ENCODE measurements at places on chromosomes 5 and 9.

DNA sequence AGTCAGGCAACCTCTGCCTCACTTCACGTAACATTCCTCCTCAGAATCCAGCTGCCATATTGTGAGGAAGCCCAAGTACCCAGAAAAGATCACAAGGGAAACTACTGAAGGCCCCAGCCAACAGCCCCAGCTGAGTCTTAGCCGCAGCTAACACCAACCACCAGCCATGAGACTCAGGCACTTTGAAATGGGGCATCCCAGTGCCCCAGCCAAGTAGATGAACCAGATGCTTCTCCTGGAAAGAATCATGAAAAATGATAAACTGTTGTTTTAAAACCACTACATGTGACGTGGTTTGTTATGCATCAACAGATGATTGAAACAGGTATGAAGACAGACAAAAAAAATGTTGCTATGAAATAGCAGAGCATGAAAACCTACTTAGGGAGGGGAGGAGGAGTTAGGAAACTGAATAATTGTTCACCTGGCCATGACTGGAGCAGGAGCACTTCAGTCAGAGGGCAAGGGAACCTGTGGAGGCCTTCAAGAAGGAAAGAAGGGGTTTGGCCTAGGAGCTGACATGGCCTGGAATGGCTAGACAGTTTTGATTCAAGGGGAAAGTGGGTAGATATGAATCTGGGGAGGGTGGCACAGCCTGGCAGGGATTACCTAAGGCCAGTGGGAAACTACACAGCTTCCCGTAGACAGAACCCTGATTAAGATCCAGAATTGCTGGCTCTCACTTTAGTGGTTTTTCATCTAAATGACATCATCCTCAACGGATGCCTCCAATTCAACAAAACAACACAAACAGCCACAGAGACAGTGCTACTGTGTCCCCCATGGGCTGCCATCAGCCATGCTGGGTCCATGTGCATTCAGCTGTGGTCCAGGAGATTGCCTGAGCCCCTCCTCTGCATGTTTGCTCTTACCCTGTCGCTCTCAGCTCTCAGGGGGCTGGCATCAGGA is 211.6 kb downstream of the SYK start:
- DNase-seq, result no peak

DNA sequence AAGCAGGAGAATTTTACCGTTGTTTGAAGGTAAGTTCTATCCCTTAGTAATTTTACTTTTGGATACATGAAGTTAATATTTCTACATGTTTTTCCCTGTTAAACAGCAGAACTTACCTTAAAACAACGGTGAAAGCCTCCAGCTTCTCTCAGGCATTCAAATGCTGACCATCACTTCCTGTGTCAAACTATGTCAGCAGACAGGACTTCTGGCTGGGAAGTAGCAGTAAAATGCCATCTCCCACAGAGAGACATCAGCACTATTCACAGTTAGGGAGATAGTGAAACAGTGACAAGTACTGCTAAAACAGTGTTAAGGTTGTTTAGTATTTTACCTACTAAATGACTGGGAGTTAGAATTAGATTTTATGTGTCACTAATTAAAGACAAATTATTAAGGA is 34.2 kb upstream of the GOLGA1 start:
- DNase-seq, result no peak

GRCh38 chr9:78763424-78763823 is 466.5 kb downstream of the PSAT1 start:
- no peak for DNase-seq

- DNase-seq, result no peak
Observed at GRCh38 chr5:142143878-142144277, 35.3 kb downstream of the NDFIP1 start.

DNA sequence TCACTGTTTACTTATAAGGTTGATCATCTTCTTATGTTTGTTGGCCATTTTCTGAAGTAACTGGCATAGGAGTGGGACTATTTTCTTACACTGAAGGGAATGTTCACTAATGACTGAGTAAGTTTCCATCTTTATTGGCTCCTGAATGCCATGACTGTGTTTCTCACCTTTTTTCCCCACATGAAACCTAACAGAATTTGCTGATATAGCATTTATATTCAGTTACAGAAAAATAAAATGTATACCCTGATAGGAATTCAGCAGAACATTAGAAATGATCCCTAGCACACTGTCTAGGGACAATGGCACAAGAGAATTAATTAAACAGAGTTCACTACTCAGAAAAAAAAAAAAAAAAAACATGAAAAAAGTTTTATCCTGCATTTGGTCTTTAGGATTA is 1465.1 kb upstream of the C9orf72 start:
- DNase-seq, result no peak

- DNase-seq, result no peak
Observed at GRCh38 chr9:33676746-33677505, 118.4 kb upstream of the PRSS3 start.

DNA sequence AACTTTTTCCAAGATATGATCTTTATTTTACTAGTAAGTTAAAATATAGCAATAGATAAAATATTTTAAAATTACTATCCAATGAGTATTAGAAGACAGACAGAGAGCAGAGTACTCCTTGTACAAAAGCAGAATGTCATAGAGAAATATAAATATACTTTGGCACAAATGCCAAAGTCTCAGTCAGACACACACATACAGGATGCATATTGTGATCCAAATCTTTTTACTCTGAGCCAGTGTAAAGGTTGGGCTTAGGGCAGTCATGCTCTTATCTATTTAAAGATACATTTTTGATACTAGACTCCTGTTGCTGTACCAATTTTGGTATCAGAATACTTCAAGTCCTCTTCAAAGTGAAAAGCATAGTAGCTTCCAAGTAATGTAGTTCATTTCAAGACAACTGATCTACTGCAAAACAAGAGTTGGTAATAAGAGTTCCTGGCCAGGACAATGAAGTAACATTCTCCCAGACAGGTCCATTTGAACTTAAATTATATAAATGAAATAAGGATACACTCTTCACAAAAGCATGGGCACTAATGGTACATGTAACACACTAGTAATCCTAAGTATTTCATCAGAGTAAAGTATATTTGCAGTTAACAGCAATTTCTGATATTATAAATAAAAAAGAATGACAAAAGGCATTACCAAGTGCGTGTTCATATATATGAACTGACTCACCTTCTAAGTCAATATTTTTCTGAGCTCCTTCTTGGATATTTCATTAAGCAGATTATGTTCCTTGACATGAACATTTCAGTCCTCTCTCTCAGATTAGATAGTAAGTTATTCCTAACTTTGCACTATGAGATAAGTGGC is 10.5 kb downstream of the PFDN1 start:
- DNase-seq, result no peak

- DNase-seq, result no peak
Observed at GRCh38 chr5:143110591-143110990, 292.9 kb downstream of the NR3C1 start.
